ENCODE measurements at places on chromosomes 3 and 15.

DNA sequence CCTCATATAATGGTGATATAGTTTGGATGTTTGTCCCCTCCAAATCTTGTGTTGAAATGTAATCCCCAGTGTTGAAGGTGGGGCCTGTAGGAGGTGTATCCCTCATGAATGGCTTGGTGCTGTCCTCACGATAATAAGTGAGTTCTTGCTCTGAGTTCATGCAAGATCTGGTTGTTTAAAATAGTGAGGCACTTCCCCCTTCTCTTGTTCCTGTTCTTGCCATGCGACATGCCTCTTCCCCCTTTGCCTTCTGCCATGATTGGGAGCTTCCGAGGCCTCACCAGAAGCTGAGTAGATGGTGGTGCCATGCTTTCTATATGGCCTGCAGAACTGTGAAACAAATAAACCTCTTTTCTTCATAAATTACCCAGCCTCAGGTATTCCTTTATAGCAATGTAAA lies 39.2 kb downstream of the REC114 start:
- DNase-seq = no peak

DNA sequence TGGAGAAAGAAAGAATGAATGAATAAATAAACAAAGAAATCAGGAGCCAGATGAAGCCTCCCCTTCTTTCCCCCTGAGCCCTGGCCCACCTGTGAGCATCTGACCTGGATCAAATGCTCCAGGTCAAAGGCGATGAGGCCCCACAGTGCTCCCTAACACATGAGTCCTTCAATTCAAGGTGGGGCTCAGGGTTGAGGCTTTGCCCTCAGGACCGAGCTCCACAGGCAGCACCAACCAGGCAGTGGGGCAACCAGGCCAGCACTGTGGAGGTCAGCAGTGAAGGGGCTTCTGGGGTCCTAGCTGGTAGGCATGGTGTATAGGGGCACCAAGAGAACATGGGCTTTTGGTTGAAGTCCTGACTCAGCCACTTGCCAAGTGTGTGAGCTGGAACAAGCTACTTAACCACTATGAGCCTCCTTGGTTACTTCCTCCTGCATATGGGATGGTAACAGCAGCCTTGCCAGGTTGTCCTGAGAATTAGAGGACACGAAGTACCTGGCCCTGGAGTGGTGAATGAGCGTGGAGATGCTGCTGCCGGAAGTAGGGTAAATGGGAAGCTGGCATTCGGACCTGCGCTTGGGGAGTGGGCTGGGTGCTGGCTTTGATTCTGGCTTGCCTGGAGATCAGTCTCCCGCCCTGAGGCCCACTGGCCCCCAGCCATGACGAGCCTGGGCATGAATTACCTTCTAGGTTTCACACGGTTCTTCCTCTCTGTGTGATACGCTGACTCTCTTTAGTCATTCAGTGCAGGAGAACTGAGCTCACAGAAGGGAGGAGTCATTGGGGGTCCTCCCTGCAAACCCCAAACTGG lies 10.0 kb upstream of the PAQR5 start:
- no peak for DNase-seq

GRCh38 chr15:57686657-57687056 lies 19.9 kb upstream of the POLR2M start:
- DNase-seq = no peak

GRCh38 chr3:23809840-23810342 lies 4.1 kb downstream of the UBE2E1 start:
- DNase-seq = no peak

GRCh38 chr3:65436580-65436979 lies 602.1 kb downstream of the MAGI1 start:
- no peak for DNase-seq

- DNase-seq = peak; percentile 41
Measured at GRCh38 chr15:31338879-31339557, 12.4 kb downstream of the KLF13 start.

GRCh38 chr3:149162007-149162406 lies 32.6 kb downstream of the HPS3 start:
- DNase-seq = no peak

DNA sequence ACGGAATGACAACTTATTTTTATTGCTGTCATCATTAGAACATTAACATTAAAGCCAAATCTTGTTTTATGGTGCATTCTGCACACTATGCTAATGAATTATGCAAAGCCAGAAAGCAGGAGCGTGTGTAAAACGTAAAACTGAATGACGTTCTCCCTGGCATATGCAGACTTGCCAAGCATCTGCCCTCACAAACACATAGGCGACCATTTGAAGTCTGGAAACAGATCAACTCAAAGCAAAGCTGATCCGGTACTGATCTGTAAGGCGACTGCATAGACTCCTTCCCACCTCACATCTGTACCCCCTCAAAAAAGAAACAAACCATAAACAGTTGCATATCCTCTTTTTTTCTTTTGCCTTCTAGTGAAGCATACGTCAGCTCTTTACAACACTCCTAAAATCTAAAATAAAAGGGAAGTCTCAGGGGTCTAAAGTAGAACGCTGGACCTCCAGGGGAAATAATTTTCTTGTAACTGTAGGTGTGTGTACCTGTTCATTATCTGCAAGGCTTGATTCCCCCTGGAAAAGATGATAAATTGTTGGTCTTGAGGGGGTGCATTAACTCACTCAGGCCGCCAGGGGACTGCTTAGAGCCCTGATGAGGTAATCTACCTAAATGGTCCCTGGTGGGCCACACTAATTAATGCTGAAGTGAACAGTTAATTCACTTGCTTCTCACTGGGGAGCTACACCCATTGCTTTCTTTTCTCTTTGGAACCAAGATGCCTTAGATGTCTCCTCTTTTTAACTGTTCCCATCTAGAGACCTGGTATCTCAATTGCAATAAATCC lies 231.4 kb downstream of the CDIN1 start:
- no peak for DNase-seq

GRCh38 chr3:193946945-193947344 lies 189.0 kb upstream of the HES1 start:
- DNase-seq = no peak

DNA sequence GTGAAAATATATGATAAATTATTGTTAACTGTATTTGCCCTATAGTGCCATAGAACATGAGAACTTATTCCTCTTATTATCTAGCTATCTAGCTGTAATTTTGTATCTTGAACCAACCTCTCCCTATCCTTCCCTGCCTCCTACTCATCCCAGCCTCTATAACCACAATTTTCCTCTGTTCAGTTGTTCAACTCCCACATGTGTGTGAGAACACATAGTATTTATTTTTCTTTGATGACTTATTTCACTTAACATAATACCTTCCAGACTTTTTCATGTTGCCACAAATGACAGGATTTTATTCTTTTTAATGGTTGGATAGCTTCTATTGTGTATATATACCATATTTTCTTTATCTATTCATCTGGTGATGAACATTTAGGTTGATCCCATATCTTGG lies 85.4 kb upstream of the SUCLG2 start:
- no peak for DNase-seq

DNA sequence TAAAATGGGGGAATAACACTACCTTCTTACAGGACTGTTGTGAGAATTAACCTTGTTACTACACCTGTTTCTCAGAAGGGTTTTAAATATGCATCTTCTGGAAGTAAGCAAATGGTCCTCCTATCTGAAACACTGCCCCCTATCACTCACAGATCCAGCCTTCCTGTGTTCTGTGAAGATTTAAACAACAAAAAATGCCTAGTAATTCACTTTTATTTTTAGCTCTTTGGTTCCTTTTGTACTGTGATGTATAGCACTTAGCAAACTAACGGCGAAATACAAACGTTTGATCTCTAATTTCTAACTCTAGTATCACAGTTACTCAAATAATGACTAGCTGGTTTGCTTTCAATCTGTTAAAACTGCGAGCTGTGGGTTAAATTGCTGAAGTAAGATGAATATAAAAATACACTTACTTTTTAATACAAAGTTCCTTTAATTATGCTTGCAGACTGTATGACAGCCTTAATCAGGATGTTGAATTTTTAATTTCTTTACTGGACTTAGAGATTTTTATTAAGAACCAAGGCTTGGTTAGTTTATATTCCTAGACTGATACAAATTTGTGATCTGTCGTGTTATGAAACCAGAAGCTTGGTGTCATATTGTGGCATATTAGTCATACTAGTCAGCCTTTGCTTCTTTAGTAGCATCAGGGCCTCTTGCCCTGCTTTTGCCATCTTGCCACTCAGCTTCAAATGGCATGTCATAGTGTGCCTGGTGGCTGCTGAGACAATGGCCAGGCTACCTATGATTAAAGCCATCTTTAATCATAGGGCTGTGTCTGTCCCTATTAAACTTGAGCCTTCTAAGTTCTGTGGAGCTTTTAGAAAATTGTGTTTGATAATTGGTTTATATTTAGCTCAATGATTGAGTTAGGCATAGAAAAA lies 9.2 kb downstream of the EIF3J start:
- DNase-seq = no peak

GRCh38 chr3:112017091-112017490 lies 17.4 kb upstream of the TMPRSS7 start:
- no peak for DNase-seq

All from NCI-H446 (cell line).